NCI-H2029 (cell line): ENCODE measurements at places on chromosomes 11 and 22.

DNA sequence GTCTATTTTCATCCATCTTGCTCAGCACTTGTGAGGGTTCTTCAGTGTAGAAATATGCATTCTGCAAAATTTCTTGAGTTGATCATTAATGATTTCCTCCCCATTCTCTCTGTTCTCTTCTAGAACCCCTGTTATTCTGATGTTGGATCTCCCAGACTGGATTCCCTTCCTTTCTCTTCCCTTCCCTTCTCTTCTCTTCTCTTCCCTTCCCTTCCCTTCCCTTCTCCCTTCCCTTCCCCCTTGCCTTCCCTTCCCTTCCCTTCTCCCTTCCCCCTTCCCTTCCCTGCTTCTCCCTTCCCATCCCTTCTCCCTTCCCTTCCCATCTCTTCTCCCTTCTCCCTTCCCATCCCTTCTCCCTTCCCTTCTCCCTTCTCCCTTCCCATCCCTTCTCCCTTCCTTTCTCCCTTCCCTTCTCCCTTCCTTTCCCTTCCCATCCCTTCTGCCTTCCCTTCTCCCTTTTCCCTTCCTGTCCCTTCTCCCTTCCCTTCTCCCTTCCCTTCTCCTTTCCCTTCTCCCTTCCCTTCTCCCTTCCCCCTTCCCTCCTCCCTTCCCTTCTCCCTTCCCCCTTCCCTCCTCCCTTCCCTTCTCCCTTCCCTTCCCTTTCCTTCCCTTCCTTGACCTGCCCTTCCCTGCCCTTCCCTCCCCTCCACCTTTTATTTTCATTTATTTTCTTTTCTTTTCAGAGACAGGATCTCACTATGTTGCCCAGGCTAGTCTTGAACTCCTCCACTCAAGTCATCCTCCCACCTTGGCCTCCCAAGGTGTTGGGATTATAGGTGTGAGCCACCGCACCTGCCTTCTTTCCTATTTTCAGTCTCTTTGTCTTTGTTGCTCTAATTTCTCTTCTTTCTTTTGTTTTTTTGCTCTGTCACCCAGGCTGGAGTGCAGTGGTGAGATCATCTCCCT is 24.9 kb upstream of the RBFOX2 start:
- no peak for DNase-seq

GRCh38 chr22:17152971-17153370 is 6.1 kb downstream of the HDHD5 start:
- DNase-seq: peak; percentile 76

GRCh38 chr22:28279888-28280287 is 360.8 kb upstream of the PITPNB start:
- DNase-seq: no peak

- DNase-seq: no peak
These were observed 186.5 kb downstream of the SWAP70 start for GRCh38 chr11:9850224-9850895.

- DNase-seq: peak; percentile 47
These were observed 4.6 kb upstream of the CDC42BPG start for GRCh38 chr11:64848826-64849597.

DNA sequence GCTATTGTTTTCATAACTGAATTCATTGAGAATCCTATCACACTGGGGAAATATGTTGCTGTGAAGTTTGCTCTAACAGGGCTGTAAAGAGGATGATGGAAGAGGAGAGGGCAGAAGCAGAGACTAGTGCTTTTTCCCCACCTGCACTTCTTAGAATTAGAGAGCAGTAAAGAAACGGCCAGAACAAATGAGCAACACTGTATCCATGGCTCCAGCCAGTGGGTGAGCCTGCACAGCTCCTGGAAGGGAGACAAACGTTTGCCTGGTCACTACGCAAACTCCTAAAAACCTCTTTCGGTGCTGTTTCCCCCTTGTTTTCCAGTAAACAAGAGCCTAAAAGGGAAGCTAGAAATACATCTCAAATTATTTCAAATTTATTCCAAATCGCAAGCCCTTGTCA is 22.2 kb upstream of the OR10D3 start:
- no peak for DNase-seq

GRCh38 chr11:127028648-127029047 is 28.1 kb upstream of the KIRREL3 start:
- no peak for DNase-seq

DNA sequence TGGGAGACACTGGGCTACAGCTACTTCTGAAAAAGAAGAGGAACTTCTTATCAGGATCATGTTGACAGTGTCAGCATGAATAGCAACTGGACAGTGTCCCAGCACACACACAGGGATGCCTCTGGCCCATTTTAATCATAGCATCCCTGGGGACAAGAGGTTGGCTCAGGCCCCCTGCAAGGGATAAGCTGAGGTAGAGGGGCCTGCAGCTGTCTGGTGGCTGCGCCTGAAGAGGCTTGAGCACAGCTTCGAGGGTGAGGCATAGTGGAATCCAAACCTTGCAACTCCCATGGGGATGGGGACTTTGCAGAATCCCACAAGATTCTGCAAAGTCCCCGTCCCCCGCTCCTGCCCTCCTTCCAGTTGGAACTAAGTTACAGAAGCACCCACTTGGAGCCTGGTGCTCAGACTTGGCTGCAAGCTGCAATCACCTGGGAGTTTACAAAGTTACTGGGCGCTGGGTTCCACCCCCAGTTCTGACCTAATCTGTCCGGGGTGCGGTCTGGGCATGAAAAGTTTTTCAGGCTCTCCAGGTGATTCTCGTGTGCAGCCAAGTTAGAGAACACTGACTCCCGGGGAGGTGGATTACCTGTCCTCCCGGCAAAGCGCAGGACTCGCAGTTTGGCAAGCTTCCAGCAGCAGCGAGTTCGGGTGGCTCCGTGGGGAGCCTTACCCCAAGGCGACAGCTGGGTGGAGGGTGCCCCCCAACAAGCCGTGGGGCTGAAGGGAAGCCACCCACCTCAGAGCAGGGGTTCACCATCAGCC is 16.0 kb upstream of the LINC01488 start:
- no peak for DNase-seq

- peak; percentile 54 for DNase-seq
These were observed 1.0 kb downstream of the SMCO4 start for GRCh38 chr11:93541884-93542810.

GRCh38 chr11:116718955-116719501 is 53.8 kb downstream of the BUD13 start:
- DNase-seq: no peak

GRCh38 chr11:45967506-45967905 is 45.0 kb downstream of the LARGE2 start:
- DNase-seq: no peak

GRCh38 chr11:61181489-61181888 is 20.3 kb upstream of the VPS37C start:
- DNase-seq: no peak
